Keratinocyte (primary cell): ENCODE measurements at places on chromosomes 13 and 19. TPM values are rescaled to one million over a fixed set of nuclear protein-coding genes. Genes with fewer than 3 reads are reported as not detected.

The ERCC2 gene
- polyA plus RNA-seq: 24.7 to 34.4 TPM (median 27.6 TPM) in 3 replicates

The TEX26 gene
- not detected in 3 replicates for polyA plus RNA-seq

The SHD gene
- polyA plus RNA-seq: not detected in 3 replicates

The EVI5L gene
- polyA plus RNA-seq: 7.5 to 14.8 TPM (median 8.5 TPM) in 3 replicates

The FUT2 gene
- 2.3 to 4.0 TPM (median 3.7 TPM) in 3 replicates for polyA plus RNA-seq

The MCEMP1 gene
- polyA plus RNA-seq: 0.09 TPM in 1 of 3 replicates, not detected in the others

The SMAD9 gene
- 0.04 to 0.10 TPM (median 0.10 TPM) in 3 replicates for polyA plus RNA-seq

The ZNF90 gene
- polyA plus RNA-seq: 2.8 to 5.8 TPM (median 3.3 TPM) in 3 replicates

The ZIK1 gene
- 3.5 to 4.5 TPM (median 3.9 TPM) in 3 replicates for polyA plus RNA-seq

The HSPB6 gene
- not detected in 3 replicates for polyA plus RNA-seq

The GNG7 gene
- 0.01 to 0.11 TPM (median 0.06 TPM) in 3 replicates for polyA plus RNA-seq

The CATSPERD gene
- not detected in 3 replicates for polyA plus RNA-seq

The ZNF560 gene
- polyA plus RNA-seq: 0.04 to 0.19 TPM (median 0.15 TPM) in 3 replicates

The ZNF575 gene
- polyA plus RNA-seq: 0.05 to 0.22 TPM (median 0.06 TPM) in 3 replicates

The RNF225 gene
- polyA plus RNA-seq: 0.06 TPM in 1 of 3 replicates, not detected in the others

The OR7A5 gene
- 0.01 to 0.13 TPM in 2 of 3 replicates, not detected in the other for polyA plus RNA-seq

The PRTN3 gene
- polyA plus RNA-seq: not detected in 3 replicates

The KLHL1 gene
- not detected in 3 replicates for polyA plus RNA-seq

The COL5A3 gene
- polyA plus RNA-seq: 0.32 to 0.67 TPM (median 0.43 TPM) in 3 replicates

The CD70 gene
- 0.22 to 0.53 TPM (median 0.30 TPM) in 3 replicates for polyA plus RNA-seq

The IRGC gene
- polyA plus RNA-seq: not detected in 3 replicates

The APOE gene
- polyA plus RNA-seq: 27.9 to 217 TPM (median 30.2 TPM) in 3 replicates

The ZNF527 gene
- polyA plus RNA-seq: 2.1 to 2.9 TPM (median 2.2 TPM) in 3 replicates

The TNFSF11 gene
- 0.14 TPM in 1 of 3 replicates, not detected in the others for polyA plus RNA-seq

The ZSWIM4 gene
- 0.71 to 1.1 TPM (median 1.00 TPM) in 3 replicates for polyA plus RNA-seq

The CYP2S1 gene
- polyA plus RNA-seq: 4.9 to 5.8 TPM (median 4.9 TPM) in 3 replicates

The ZNF726 gene
- 0.82 to 1.6 TPM (median 1.3 TPM) in 3 replicates for polyA plus RNA-seq

The IQCN gene
- polyA plus RNA-seq: 0.02 to 0.06 TPM in 2 of 3 replicates, not detected in the other

The RASIP1 gene
- 2.2 to 4.8 TPM (median 2.3 TPM) in 3 replicates for polyA plus RNA-seq

The CAPN12 gene
- polyA plus RNA-seq: 5.6 to 20.4 TPM (median 6.0 TPM) in 3 replicates

The TYROBP gene
- polyA plus RNA-seq: not detected in 3 replicates

The TSKS gene
- polyA plus RNA-seq: 1.3 to 2.2 TPM (median 1.9 TPM) in 3 replicates

The PGLYRP2 gene
- not detected in 3 replicates for polyA plus RNA-seq

The KCNRG gene
- 0.90 to 1.3 TPM (median 1.3 TPM) in 3 replicates for polyA plus RNA-seq
